ENCODE measurements at places on chromosomes 6 and 20. TPM values are rescaled to one million over a fixed set of nuclear protein-coding genes. Genes with fewer than 3 reads are reported as not detected.

KIAA0408 gene
- 41.1 TPM for total RNA-seq

OPN5 gene
- 0.33 TPM for total RNA-seq

MAPK13 gene
- total RNA-seq, result 9.2 TPM

C6orf52 gene
- not detected for total RNA-seq

TCEA2 gene
- 41.7 TPM for total RNA-seq

IYD gene
- not detected for total RNA-seq

SIGLEC1 gene
- total RNA-seq, result 3.1 TPM

ARHGAP18 gene
- 23.0 TPM for total RNA-seq

NFKBIL1 gene
- total RNA-seq, result 21.8 TPM

GRM1 gene
- 2.9 TPM for total RNA-seq

CUTA gene
- 76.4 TPM for total RNA-seq

ACTL10 gene
- 0.49 TPM for total RNA-seq

PXT1 gene
- total RNA-seq, result not detected

LY6G6D gene
- not detected for total RNA-seq

HSPA12B gene
- total RNA-seq, result 17.8 TPM

RTN4IP1 gene
- 4.8 TPM for total RNA-seq

SLCO4A1 gene
- total RNA-seq, result 8.0 TPM

PHIP gene
- total RNA-seq, result 135 TPM

EPPIN gene
- total RNA-seq, result not detected

GSTA2 gene
- not detected for total RNA-seq

MTFR2 gene
- 1.1 TPM for total RNA-seq

TMEM30A gene
- total RNA-seq, result 133 TPM

HMGA1 gene
- total RNA-seq, result 48.7 TPM

RNF182 gene
- total RNA-seq, result 18.4 TPM

JPH2 gene
- total RNA-seq, result 14.8 TPM

PHACTR1 gene
- 21.8 TPM for total RNA-seq

GHRH gene
- total RNA-seq, result not detected

FAM209B gene
- total RNA-seq, result not detected

COL20A1 gene
- total RNA-seq, result 4.7 TPM

C20orf144 gene
- 0.22 TPM for total RNA-seq

PPIL1 gene
- 34.3 TPM for total RNA-seq

PPP1R3D gene
- 6.0 TPM for total RNA-seq

ZC3H12D gene
- total RNA-seq, result 1.0 TPM

DNMT3B gene
- 10.0 TPM for total RNA-seq

SLC26A8 gene
- total RNA-seq, result 1.4 TPM

FRS3 gene
- total RNA-seq, result 5.5 TPM

OR12D3 gene
- not detected for total RNA-seq

PACSIN1 gene
- 32.2 TPM for total RNA-seq

C20orf202 gene
- 0.77 TPM for total RNA-seq

MRAP2 gene
- total RNA-seq, result 5.9 TPM

GPSM3 gene
- 1.8 TPM for total RNA-seq

GMPR gene
- 13.1 TPM for total RNA-seq

PRDM1 gene
- total RNA-seq, result 74.7 TPM

SPINT3 gene
- total RNA-seq, result not detected

GPR63 gene
- total RNA-seq, result 5.6 TPM

VNN1 gene
- total RNA-seq, result 0.82 TPM

OR2B6 gene
- not detected for total RNA-seq

CD24 gene
- total RNA-seq, result 267 TPM

NOX3 gene
- not detected for total RNA-seq

PRICKLE4 gene
- 4.1 TPM for total RNA-seq

DEFB132 gene
- total RNA-seq, result not detected

TCF21 gene
- total RNA-seq, result not detected

RIPPLY2 gene
- total RNA-seq, result 2.7 TPM

SLC22A1 gene
- 0.27 TPM for total RNA-seq

Data from camera-type eye (tissue), 1 donor.